Cortex of kidney (tissue), 1 donor: ENCODE measurements at places on chromosomes 7 and 10.

GRCh38 chr7:30019960-30020359, 6.5 kb downstream of the FKBP14 start:
- no peak for DNase-seq

DNA sequence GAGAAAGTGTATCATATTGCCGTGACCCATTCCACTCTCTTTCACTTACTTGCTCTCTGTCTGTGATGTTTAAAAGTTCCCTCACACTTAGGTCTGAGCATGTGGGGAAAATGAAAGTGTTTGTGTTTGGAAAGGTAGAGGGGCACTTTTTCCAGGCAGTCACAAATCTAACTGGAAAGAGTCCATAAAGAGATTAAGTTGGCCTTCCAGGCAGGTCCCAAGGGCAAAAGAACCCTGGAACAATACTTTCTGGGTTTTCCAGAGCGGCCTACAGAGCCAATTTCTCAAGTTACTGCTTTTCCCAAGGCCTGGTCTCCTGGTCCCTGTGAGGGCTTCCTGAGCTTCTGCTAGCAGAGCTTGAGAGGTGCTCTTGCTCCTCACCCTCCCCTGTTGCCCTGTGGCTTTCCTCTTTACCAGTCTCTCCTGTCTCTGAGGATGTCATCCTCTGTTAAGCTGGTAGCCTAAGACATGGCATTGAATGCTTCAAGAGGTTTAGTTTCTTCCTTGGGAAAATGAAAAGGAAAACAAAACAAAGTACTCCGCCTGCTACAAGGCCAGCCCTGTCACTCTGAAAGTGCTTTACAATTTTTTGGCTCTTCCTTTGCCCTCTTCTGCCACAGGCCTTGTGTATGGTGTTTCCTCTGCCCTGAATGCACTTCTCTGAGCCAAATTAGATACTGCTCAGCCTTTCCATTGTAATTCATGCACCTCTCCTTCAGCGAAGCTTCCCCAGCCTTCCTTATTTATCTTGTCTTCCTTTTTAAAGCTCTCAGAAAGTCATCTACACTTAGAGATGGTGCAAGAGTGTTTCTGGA, 20.1 kb downstream of the TES start:
- DNase-seq: no peak

- no peak for DNase-seq
These were observed 10.0 kb upstream of the DDIT4 start for GRCh38 chr10:72263613-72264241.

GRCh38 chr10:70302292-70302691, 18.5 kb upstream of the NPFFR1 start:
- DNase-seq: no peak

DNA sequence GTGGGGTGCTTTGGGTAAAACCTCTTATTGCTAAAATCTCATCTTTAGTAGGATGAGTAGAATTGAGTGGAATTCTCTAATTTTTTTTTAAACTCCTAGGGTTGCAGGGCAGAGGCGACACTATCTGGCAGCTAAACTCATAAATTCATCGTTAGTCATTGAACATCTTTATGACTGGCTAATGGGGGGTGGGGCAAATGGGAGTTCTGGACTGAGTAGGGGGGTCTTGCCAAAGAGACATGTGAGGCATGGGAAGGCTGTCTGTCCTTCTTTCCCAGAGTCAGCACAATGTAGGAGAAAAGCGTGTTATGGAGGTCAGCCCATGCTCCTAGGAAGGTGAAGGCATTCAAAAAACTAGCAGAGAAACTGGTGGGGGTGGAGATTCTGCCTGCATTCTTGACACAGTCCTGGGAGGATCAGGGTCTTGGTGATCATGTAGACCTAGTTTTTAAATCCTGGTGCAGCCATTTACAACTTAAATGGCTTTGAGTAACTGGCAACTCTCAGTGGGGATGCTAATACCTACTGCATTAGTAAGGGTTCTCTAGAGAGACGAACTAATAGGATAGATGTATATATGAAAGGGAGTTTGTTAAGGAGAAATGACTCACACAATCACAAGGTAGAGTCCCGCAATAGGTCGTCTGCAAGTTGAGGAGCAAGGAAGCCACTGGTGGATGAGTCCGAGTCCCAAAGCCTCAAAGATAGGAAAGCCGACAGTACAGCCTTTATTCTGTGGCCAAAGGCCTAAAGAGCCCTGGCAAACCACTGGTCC, 47.7 kb downstream of the EMX2 start:
- no peak for DNase-seq

- DNase-seq: no peak
These were observed 17.2 kb upstream of the MYL7 start for GRCh38 chr7:44158096-44158872.

DNA sequence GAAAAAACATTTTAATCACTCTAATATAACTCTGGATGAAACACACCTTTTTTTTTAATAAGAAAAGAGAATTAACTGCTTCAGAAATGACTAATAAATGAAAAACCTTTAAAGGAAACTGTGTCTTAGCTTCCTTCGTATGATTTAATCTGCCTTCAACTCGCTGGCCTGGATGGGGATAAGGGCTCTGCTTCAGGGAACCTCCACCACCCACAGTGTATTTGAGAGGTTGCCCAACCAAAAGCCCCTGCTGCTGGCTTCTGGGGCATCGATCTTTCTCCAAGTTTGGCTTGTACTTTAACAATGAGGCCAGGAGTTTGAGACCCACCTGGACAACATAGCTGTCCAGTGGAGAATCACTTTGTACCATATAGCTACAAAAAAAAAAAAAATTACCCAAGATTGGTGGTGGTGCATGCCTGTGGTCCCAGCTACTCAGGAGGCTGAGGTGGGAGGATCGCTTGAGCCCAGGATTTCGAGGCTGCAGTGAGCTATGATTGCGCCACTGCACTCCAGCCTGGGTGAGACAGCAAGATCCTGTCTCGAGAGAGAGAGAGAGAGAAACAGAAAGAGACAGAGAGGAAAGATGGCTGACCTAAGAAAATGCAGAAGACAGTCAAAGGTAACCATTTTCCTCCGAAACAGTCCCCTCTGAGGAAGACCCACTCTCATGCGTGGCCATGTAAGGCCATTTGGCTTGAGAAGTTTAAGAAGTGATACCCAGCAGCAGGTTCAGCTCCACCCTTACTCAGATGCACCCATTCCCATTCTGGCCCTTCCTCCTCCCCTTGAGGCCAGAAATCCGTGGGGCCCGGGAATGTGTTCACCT, 13.6 kb upstream of the LIMK1 start:
- no peak for DNase-seq

DNA sequence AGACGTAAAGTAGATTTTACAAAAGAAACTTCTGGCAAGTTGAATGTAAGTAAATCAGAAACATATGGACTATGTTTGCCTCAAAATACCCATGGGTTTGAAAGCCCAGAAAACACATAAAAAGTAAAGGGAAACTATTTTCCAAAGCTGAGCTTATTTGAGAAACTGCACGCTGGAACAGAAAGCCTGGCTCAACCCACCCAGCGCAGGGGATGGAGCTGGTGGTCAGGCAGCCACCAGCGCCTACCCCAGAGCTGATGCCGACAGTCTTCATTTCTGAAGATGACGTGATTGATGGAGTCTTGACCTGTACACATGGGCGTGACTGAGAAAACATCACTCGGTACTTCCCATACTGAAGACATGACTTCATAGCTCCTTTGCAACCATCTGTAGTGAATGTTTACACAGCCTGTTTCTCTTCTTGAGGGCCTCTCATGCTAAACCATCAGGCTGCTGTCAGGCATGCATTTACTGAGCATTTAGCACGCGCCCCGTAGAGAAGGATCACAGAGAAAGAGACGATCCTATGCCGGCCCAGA, 232.6 kb upstream of the AUTS2 start:
- no peak for DNase-seq

- DNase-seq: no peak
These were observed 21.3 kb upstream of the EFCAB10 start for GRCh38 chr7:105602325-105603305.

DNA sequence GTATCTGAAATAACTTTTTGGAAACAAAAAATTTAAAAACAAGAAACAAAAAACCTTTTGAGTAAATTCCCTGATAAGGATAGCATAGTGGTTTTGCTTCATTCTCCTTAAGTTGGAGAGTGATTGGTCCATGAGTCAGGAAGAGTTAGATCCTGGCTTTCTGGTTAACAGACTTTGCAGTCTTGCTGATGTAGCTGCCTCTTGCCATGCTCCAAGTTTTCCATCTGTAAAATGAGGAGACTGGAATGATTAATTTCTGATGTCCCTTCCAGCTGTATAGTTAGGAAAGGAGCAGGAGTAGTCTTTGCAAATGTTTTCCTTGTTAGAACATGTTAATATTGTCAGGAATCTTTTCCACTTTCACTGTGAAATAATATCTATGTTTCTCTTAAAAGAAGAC, 266.6 kb downstream of the DNAJB9 start:
- no peak for DNase-seq

- DNase-seq: no peak
These were observed 70.3 kb upstream of the MXI1 start for GRCh38 chr10:110137142-110137545.

DNA sequence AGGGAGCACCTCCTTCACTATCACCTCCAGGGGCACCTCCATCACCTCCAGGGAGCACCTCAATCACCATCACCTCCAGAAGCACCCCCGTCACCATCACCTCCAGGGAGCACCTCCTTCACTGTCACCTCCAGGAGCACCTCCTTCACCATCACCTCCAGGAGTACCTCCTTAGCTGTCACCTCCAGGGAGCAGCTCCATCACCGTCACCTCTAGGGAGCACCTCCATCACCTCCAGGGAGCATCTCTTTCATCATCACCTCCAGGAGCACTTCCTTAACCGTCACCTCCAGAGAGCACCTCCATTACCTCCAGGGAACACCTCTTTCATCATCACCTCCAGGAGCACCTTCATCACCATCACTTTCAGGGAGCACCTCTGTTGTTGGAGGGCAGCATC, 103.0 kb downstream of the DNAJB6 start:
- no peak for DNase-seq

- no peak for DNase-seq
These were observed 217.8 kb downstream of the TFEC start for GRCh38 chr7:115812794-115813193.

DNA sequence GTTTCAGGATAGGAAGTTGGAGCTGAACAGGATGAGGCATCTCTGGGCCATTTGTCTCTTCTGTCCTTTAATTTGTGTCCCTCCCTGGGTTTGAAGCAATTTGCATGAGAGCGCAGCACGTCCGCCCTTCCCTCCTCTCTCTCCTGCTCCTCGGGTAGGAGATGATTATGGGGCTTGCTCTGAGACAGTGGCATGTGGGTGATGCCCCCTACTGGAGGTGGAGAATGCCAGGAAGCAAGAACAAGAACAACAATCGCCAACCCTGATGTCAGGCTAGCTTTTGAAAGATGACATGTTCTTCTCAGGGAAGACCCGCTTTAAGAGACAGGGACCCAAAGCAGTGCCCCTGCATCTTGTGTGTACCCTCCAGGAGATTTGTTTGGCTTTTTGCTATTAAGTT, 63.9 kb upstream of the LOXL4 start:
- no peak for DNase-seq

DNA sequence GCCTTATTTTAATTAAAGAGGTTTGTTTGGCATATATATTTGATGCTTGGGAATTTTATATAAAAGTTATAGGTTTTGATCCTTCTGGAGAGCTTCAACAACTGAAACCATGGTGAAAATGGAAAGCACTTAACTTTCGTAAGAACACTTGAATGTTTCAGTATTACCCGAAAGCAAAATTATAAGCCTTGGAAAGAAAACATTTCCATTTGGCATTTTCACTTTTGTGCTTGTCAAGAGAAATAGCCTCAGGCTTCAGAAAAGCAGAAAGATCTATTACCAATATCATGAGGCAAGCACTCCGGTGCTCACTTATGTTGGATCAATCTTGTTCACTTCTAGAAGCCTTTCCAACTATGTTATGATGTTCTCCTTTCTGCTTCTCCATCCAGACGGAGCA, 256.0 kb downstream of the TRIL start:
- no peak for DNase-seq

DNA sequence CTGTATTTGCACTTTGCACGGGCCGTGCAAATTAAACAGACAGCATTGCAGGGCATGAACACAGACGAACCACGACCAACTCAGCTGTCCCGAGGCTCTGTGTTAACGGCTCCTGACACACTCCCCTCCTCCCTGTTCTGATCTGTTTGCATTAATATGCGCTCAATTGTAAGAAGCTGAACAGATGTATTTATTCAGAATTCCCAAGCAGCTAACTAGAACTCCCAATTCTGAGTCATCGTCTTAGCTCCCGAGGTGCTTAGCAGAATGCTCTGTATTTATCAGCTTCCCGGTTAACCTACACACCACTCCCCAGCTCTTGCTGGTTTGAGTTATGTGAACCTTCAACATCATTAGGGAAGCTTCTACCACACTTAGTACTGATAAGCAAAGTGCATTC, 286.4 kb downstream of the PTPRN2 start:
- DNase-seq: no peak

GRCh38 chr10:21257919-21258318, 267.6 kb downstream of the SKIDA1 start:
- no peak for DNase-seq

DNA sequence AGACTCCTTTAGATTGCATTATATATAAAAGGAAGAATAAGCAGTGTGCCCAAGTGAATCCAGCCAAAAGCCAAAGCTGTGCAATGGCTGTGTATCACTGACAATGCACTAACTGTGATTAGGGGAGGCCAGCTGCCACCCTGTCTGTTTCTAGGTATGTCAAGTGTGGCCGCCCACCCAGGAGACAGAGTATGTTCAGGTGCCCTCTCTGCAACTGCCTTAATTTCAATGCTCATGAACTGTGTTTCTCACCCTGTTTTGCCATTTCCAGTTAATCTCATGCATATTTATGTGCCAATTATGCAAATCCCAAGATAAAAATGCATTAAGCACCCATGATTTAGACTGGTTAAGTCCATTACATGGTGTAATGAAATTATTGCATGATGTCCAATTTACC, 159.4 kb downstream of the FRMD4A start:
- DNase-seq: no peak

DNA sequence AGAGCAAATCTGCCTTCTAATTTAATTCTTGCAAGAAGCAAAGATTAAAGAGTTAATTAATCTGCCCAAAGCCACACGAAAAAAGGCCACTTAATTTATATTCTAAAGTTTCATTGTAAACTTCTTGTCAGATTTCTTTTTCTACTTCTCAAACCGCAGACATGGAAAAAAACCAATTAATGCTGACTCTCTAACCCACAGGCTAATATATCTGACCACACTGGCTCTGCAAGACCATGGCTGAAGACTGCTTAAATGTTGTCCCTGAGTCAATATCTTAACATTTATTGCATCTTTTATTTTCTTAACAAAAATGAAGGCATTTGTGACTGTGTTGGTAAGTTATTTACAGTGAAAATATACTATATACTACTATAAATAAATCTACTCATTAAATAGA, 234.0 kb upstream of the SP8 start:
- no peak for DNase-seq
